ENCODE measurements at places on chromosomes 1 and 21.
A peak's percentile ranks its signal among the peaks of the same experiment; 100 is the strongest.

GRCh38 chr1:110338309-110338885 is 780 bp upstream of the RBM15 start:
- peak; percentile 96 for DNase-seq

DNA sequence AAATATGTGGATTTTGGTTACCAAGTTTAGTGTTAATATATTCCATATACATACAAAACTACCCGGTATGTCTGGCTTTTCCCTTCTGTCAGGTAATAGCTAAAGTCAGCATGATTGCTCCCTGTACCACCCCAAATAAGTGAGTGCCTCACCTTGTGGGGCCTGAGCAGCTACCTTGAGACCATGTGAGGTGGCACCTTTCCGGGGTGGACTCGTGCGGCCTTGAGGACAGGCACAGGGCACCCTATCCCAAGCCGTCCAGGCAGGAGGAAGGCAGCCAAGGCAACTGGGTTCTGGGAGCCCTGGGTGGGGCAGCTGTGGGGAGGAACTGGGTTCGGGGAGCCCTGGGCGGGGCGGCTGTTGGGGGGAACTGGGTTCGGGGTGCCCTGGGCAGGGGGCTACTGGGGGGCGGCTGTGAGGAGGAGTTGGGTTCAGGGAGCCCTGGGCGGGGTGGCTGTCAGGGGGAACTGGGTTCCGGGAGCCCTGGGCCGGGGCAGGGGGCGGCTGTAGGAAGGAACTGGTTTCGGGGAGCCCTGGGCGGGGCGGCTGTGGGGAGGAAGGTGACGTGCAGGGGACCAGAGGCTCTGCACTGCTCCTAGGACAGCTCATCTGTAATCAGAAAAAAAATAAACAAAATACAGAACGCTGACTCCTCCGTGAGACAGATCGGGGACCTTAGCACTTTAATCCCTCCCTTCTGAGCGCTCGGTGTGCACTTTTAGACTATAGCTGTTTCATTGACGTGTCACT is 63.3 kb downstream of the POFUT2 start:
- DNase-seq: no peak

GRCh38 chr1:14494911-14495310 is 103.6 kb upstream of the KAZN start:
- DNase-seq: no peak

GRCh38 chr1:182147136-182147820 is 85.8 kb upstream of the ZNF648 start:
- no peak for DNase-seq

DNA sequence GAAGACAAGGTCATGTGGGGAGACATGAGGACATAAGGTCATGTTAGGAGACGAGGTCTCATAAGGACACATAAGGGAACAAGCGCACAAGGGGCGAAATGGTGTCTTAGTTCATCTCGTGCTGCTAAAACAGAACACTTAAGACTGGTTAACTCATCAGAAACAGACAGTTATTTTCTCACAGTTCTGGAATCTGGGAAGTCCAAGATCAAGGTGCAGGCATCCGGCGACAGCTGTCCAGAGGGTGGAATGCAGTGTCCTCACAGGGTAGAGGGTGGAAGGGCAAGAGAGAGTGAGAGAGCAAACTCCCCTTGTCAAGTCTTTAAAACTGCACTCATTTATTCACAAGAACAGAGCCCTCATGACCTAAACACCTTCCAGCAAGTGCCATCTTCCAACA is 34.6 kb upstream of the PDPN start:
- no peak for DNase-seq

DNA sequence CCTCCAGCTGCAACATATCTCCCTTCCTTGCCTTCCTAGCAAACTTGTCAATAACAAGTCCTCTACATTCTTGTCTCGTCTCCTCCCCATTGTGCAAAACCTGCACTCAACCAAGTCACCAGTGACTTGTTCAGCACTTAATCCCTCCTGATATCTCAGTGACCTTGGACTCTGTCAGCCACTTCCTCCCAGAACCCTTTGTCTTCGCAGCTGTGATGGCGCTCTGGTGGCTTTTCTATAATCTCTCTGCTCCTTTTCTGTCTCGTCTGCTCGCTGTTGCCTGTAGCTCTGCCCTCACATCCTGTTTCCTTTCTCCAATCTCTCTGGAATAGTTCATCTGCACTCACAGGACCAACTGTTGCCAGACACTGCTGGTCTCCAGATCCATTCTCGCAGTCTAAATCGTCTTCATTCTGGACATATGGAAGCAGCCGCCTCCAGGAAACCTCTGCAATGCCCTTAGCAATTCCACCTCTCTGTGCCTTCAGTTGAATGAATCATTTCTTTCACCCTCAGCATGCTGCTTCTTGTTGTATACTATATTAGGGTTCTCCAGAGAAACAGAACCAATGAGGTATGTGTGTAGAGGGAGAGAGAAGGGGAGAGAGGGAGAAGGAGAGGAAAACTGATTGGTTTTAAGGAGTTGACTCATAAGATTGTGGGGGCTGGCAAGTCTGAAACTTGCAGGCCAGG is 17.4 kb upstream of the IFNAR2 start:
- DNase-seq: no peak

DNA sequence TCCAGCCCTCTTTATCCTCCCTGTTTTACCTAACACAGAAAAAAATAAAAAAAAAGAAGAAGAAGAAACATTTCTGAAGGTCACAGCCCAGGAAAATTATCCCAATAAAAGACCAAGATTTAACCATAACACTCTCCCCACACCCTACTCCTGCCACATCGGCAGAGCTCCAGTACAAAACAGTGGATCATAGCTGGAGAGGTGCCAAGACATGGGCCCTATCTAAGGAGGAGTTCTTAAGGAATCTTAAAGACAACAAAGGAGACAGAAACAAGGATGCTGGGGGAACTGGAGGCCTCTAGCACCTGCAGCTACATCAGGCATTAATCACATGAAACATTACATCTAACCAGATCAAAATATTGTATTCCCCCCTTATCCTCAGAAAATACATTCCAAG is 432.8 kb downstream of the MATN1 start:
- DNase-seq: no peak

- peak; percentile 72 for DNase-seq
Measured at GRCh38 chr1:153728305-153729066, 636 bp downstream of the INTS3 start.

DNA sequence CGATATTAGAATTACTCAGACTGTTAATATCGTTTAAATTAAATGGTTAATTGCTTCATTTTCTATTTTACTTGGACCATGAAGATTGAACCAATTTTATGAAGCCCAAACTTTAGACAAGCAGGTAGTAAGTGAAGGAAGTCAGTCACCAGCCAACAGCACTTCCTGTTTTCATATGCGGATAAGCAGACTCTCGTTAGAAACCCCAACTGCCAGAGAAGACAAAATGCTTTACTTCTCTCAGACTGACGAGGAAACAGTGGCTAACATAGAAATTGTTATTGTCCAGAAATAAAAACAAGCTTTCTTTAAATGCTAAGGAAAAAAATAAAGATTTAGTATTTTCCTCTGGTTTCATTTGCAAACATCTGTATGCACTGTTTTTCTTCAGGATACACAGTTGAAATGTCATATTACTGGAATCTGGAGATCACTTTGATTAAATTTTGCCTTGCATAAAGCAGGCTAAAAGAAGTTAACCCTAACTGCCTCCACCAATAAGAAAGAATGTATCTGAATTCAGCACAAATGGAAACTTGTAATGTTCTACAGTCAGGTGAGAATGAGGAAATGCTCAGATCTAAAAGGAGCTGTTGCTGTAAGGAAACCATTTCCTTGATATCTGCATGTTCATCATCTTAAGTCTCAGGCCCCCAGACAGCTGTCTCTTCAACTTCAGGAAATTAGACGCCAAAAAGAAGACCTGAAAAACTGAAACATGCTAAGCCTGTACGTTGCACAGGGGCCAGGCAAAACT is 129.8 kb upstream of the SAMSN1 start:
- no peak for DNase-seq

GRCh38 chr1:3105167-3105863 is 36.3 kb downstream of the PRDM16 start:
- no peak for DNase-seq

DNA sequence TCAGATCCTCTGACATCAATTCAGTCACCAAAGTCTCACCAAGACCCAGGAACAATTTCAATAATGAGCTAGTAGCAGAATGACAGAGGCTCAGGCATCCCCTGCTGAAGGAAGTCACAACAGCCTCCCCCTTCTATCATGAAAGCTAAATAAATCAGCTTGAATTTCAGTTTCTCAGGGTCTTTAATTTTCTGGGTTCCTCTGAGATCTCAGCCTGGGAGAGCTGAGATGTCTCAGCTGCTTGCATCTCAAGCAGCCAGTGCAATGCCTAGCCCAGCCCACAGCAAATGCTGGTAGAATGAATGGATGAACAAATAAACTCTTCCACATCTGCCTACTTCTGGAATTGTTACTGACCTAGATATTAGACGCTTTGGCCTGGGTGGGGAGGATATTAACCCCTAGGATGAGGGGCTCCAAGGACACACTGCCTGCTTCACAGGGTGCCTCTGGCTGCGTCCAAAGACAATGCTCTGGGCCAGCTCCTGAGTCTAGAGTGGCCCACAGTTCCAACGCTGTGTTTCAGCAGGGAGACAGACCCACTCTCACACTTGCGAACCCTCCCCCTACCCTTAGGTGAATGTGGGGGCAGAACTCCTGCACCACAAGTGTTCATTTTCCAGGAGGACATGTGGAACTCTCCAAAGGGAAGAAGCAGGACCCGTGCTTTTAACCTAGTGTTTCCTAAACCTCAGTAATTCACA is 11.2 kb upstream of the LORICRIN start:
- DNase-seq: no peak

DNA sequence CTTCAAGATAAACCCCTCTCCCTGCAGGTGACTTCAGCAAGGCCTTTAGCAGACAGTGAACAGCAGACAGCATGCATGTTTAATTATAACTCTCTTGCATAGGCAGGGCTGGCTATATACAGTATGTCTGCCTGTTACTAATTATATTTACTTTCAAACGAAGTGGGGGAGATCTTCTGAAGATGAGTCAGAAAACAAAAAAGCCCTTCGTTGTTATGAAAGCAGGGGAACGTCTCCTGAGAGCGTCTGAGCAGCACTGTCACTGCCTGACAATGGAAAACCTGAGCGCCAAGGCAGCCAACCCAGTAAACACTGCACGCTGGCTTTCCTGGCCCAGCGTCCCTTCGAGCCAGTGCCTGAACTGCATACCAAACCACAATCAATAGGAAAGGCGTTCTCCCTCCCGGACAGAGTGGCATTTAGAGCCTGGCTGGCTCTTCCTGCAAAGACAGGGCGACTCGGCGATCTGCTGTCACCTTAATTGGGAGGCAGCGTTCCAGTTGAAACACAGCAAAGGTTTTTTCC is 54.1 kb downstream of the TOMM20 start:
- no peak for DNase-seq

DNA sequence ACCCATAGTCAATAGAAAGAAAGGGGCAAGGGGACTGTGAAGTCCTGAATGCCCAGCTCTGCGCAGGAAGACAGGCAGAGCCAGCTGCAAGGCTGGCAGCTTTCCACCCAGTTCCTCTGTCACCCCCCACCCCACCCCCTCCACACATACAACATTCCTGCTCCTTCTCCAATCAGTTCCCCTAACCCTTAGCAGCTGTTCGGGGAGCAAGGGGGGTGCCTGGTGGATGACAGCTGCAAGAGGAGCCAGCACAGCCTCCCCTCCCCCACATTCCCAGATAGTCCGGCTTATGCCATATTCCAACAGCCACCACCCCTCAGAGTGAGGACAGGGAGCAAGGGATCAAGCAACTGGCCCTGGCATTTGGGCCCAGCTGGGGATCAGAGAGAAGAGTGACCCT is 9.7 kb downstream of the ARHGEF2 start:
- peak; percentile 66 for DNase-seq

DNA sequence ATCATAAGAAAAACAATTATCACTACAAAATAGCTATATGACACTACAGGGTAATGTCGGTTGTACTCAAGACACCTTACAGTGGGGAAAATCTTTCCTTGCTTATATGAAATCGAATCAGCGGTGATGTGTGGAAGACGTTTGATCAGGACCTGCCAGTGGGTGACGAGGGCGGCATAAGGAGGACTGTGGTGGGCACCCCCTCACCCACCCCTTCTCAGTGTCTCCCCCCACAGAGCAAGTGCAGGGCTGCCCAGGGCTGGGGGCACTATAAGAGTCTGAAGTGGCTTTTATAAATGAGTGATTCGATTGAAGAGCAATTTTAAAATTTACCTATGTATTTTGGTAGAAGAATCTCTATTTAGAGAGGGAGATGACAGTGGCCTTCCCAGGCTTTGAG is 35.8 kb downstream of the CRYAA start:
- DNase-seq: peak; percentile 11

GRCh38 chr1:43220905-43221778 is 48.6 kb upstream of the TMEM125 start:
- no peak for DNase-seq

DNA sequence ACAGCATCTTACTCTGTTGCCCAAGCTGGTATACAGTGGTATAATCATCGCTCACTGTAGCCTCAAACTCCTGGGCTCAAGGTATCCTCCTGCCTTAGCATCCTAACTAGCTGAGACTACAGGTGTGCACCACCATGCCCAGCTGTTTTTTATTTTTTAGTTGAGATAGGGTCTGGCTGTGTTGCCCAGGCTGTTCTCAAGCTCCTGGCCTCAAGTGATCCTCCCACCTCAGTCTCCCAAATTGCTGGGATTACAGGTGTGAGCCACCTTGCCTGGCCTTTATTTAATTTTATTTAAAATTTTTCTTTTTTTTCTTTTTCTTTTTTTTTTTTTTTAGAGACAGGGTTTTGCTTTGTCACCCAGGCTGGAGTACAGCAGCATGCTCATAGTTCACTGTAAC is 9.2 kb downstream of the MAP7D1 start:
- no peak for DNase-seq

DNA sequence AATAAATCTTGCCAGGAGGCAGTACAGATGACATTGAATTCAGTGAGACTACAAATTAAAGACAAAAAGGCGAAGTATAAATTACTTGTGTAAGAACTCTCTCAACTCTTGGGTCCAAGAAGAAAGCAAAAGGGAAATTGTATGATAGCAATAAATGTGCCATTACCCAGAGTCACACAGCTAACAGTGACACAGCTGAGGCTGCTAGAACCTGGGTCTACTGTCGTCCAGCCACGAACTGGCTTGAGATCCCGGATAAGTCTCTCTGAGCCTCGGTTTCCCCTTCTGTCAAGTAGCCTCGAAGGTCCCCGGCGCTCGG is 362 bp upstream of the ROR1 start:
- DNase-seq: no peak

DNA sequence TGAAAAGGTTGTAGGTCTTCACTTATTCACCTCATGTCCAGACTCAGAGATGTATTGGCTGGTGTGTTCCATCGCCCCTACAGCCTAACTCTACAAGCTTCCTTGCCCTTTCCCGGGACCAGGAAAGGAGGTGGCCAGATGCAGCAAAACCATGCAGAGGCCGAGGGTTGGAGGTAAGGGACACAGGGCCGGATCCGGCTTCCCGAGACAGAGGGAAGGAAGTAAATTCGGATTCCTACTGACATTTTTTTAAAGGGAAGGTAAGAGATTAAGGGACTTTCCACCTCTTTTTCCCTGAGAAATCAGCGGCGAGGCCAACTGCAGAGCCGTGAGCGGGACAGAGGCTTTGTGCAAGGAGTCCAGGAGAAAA is 12.7 kb downstream of the EPHA10 start:
- DNase-seq: no peak

- DNase-seq: no peak
Measured at GRCh38 chr1:243686159-243686558, 163.9 kb downstream of the AKT3 start.

- DNase-seq: no peak
Measured at GRCh38 chr1:69527273-69527672, 40.4 kb upstream of the LRRC7 start.

All from Right ventricle myocardium inferior (tissue), 1 donor.